ENCODE measurements at places on chromosomes 5 and 9. TPM values are rescaled to one million over a fixed set of nuclear protein-coding genes. Genes with fewer than 3 reads are reported as not detected.

DNA sequence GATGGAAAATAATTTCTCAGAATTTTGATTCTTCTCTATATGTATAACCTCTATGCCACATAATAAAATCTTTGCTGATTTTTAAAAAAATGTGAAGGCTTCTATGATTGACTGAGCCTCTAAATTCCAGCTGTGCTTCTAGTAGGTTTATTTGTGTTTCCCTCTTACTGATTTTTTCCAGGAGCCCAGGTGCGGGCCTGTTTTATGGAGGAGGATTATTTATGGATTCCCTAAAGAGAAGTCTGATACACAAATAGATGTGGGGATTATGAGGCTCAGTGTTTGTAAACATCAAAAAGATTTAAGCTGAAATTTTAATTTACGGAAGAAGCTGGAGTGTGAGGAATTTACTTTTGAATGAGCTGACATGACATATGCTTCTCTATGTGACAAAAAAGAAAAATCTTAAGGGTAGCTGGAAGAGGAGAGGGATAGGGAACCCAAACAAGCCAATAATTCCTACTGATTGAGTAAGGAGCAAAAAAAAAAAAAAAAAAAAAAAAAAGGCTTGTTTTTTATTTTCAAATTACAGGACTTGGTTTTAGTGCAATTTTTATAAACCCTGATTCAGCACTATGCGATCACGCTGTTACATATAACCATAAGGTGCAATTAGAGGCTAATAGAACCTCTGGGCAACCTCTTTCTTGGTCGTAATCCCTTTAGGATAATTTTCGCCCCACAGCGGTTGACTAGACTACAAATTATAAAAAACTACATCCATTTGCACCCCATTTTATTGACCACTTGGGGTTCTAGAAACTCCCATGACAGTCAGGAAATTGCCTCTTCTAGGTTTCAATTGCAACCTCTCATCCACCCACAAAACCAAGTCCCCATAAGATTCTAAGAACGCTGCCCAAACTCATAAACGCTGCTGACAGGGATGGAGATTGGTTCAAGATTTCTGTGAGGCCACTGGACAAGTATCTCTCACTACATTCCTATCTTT is 44.4 kb upstream of the RAI14 start:
- DNase-seq, result no peak

GRCh38 chr5:123157791-123158581 is 68.9 kb downstream of the PRDM6 start:
- DNase-seq, result no peak

- no peak for DNase-seq
Observed at GRCh38 chr9:250039-250438, 35.4 kb downstream of the DOCK8 start.

- DNase-seq, result no peak
Observed at GRCh38 chr5:92809855-92810465, 771.1 kb downstream of the NR2F1-AS1 start.

GRCh38 chr5:150057996-150058395 is 28.4 kb downstream of the CSF1R start:
- no peak for DNase-seq

- peak; percentile 60 for DNase-seq
Observed at GRCh38 chr9:128420651-128421481, at the start of gene CERCAM. TSS of gene CERCAM (plus strand) at chr9:128420857. CDS start at chr9:128420878, 21 bp downstream.

GRCh38 chr5:55306641-55307382 is 682 bp downstream of the DHX29 start:
- DNase-seq, result no peak

- no peak for DNase-seq
Observed at GRCh38 chr5:58505502-58505901, 14.3 kb downstream of the GAPT start.

DNA sequence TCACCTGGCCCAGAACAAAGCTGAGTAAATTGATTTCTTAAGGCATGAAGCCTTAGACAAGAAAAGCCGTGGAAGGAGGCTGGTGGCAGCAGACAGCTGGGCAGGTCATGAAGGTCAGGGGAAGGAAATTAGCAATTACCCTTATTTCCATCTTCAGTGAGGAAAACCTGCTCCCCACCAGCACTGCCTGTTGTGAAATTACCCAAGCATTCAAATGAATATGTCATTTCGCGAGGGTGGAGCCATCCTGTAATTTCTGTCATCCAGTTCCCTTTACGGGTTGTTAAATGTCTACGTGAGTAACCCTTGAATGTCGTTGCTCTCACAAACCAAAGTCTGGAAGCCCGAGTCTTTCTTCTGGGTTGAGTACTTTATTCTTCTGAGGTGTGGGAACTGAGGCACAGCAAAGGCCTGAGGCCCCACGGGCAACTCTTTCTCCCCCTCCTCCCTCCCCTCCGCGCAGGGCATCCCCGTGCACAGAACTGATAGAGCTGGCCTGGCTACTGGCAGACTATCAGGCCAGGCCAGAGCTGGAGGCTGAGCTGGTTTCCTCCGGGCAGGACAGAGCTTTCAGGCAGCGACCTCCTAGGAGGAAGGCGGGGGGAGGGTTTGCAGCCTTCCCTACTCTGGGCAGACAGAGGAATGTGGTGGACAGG is 22.0 kb upstream of the AK3 start:
- peak; percentile 8 for DNase-seq

PCDHB2 gene
- total RNA-seq, result 57.8 TPM

DNA sequence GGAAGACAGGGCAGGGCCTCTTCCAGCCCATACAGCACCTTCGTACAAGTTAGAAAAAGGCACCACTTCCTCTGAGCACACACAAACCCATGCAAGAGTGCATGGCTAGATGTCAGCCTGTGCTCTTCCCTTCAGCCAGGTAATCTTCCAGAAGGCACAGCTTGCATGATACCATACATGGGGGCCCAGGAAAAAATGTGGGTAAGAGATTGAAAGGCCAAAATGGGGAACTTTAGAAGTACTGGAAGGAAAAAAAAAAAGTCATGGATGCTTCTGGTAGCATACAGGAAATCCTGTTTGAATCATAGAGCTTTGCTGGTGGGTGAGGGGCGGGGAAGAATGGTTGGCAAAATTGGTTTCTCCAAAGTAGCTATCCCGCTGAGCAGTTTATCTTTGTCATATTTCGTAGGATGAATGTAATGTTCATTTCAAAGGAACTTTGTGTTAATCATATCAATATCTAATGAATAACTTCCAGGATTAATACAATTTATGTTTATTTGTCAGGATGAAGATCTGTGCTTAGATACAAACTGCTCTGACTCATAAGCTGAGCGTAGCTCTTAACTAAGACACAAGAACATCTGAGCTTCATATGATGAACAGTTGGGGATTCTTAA is 78.2 kb upstream of the MAP3K1 start:
- DNase-seq, result no peak

DNA sequence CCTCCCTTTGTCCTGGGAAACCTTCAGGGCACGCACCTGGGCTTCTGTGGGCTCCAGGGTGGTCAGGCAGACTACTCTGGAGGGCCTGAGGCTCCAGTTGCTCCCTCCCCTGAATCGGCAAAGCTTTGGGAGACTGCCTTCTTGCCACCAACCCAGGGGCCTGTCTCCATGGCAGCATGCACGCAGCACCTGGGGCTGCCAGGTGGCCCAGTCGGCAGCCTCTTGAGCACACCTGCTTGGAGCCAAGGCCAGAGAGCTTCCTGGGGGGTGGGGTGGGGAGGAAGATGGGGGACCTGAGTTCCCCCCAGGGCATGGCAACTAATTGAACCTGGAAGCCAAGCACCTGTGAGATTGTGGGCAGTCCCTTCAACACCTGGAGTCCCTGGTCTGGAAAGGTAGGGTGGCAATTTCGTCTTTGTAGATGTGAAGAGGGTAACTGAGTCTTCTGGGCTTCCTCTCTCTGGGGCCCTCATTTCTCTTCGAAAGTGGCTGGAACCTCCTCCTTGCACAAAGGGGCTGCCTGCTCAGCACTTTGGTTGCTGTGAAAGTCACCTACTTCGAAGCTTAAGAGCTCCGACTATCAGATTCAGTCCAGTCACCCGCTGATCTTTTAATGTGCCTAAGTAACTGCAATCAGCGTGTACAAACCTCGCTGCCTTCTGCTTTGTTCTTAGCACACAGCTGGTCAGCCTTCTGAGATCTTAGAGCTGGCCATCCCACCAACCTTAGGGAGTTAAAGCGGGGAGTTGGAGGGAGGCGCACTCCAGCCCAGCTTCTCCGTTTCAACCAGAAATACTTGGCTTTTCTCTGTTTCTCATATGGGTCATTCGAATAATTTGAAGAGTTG is 4.0 kb downstream of the RNF183 start:
- DNase-seq, result no peak

FBXO10 gene
- total RNA-seq, result 25.6 TPM

- DNase-seq, result no peak
Observed at GRCh38 chr5:178649580-178649979, 22.7 kb upstream of the CLK4 start.

- peak; percentile 56 for DNase-seq
Observed at GRCh38 chr5:168076561-168076991, 214.9 kb upstream of the WWC1 start.

- no peak for DNase-seq
Observed at GRCh38 chr9:71897577-71897976, 13.4 kb downstream of the ABHD17B start.

GRCh38 chr5:91424638-91425436 is 41.7 kb upstream of the ARRDC3 start:
- DNase-seq, result no peak

DNA sequence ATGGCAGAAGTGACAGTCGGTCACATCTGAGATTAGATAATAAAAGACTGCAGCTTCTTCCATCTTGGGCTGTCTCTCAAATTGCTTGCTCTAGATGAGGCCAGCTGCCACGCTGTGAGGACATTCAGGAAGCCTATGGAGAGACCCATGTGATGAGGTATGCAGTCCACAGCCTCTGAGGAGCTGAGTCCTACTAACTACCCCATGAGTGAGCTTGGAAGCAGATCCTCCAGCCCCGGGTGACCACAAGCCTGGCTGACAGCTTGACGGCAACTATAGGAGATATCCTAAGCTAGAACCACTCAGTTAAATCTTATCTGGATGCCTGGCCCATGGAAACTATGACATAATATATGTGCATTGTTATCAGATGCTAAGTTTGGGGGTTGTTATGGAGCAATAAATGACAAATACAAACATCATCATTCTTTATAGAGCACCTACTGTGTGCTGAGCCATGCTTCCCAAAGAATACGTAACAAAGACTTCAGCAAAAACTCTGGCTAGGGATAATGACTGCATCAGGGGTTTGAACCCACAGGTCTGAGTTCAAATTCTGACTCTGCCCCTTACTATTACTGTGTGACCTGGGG is 26.7 kb downstream of the KCNV2 start:
- no peak for DNase-seq

- peak; percentile 31 for DNase-seq
Observed at GRCh38 chr9:2228132-2228531, 213.0 kb downstream of the SMARCA2 start.

NIPSNAP3A gene
- total RNA-seq, result 14.6 TPM
